CD4-positive, alpha-beta T cell (primary cell): ENCODE measurements at places on chromosomes 12 and 14.
A peak's percentile ranks its signal among the peaks of the same experiment; 100 is the strongest.

GRCh38 chr12:124456652-124457152 is 110.7 kb downstream of the NCOR2 start:
- DNase-seq: peak; percentile 80

- no peak for DNase-seq
Measured at GRCh38 chr14:37045340-37046061, 126.9 kb downstream of the SLC25A21 start.

GRCh38 chr12:76666290-76666835 is 97.6 kb upstream of the ZDHHC17 start:
- DNase-seq: no peak

GRCh38 chr12:5031958-5032357 is 11.7 kb upstream of the KCNA5 start:
- no peak for DNase-seq
